Glomerular endothelial cell (primary cell): ENCODE measurements at places on chromosomes 12 and 14. TPM values are rescaled to one million over a fixed set of nuclear protein-coding genes. Genes with fewer than 3 reads are reported as not detected.
A peak's percentile ranks its signal among the peaks of the same experiment; 100 is the strongest.

GRCh38 chr14:101810897-101811621 is 49.5 kb downstream of the PPP2R5C start:
- DNase-seq = no peak

DNA sequence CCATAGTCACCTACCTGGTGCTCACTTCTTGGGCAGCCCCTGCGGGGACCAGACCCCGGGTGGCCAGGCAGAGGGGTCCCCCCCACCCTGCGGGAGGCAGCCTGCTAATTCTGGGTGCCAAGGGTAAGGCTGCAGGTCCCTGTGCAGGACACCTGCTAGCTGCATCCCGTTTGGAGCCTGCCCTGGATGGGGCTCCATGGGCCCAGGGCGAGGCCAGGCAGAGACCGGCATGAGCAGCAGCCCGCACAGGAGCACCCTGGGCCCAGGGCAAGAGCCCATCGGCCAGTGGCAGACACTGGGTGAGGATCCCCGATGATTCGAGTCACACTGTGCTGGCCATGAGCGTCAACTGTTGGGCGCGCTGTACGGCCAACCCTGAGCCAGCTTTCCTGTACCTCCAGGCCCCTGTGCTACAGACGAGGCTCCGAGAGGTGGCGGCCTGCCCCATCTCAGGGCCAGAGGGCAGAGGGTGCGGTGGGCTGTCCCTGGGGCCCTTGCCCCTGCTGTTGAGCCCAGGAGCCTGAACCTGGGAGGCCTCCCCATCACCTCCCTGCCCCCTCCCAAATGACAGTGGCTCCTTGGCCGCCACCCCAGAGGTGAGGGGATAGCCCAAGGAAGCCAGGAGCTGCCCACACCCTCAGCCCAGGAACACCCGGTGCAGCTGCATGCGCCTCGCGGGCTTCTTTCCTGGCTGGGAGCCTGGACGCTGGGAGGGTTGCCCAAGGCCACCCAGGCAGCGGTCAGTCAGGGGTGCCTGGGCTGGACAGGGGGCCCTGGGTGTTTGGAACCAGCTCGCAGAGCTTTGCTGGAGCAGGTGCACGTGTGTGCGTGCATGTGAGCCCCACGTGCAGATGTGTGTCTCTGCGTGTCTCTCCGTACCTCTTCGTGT is 47.7 kb downstream of the CYP46A1 start:
- DNase-seq = no peak

- DNase-seq = peak; percentile 50
Measured at GRCh38 chr12:6825398-6826124, 2.6 kb upstream of the P3H3 start.

DNA sequence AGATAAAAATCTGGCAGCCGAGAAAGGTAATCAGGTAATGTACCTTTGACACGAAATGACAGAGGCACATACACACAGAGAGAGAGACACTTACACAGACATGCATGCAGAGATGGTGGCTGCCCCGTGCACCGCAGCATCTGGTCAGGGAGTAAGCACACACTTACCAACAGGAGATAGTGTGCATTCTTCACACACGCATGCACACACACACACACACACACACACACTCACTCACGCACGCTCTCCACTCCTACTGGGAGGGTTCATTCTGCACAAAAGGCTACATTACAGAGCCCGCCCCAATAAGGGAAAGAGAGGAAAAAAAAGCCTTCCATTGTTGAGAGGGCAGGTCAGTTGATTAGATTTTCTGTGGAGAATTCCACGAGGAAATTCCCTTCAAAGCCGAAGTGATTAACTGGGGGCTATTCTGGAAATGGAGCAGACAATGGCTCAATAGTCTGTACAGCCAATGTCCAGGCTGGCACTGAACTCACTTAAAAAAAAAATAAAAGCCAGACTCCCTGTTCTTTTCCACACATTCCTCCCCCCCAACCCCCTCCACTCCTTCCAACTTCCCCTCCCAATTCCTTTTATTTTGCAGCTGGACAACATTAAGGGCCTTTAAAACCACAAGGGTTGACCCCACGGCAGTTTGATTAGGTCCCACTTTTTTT is 1.4 kb upstream of the SOX5 start:
- DNase-seq = no peak

DNA sequence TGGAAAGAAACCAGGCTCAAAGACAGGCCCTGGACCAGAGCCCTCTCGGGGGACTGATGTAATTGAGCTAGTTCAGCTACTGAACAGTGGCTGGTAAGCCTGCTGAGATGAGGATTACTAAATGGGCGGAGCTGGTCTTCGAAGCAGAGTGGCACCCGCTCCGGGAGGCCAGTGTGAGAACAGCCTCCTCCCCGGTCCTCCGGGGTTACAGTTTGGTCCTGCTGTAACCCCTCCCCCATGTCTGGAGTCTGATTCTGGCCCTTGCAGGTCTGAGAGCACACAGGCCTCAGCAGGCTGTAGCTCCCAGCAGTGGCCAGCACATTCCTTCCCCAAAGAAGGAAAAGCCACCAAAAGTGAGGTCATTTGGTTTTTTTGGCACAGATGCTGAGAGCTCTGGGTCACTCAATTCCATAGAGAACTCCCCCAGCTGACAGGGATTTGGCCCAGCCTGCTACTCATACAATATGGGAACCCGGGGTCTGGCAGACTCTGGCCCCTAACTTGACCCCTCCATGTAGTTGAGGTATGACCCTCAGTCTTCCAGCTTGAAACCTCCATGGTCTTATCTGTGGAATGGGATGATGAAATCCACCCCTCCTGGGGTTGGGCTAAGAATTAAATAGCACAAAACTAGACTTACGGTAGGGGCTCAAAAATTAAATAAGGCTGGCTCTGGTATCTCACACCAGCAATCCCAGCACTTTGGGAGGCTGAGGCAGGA is 39.0 kb downstream of the ACTN1 start:
- DNase-seq = peak; percentile 72

GRCh38 chr12:130484221-130484620 is 146.5 kb downstream of the PIWIL1 start:
- DNase-seq = no peak

GRCh38 chr14:90060312-90060964 is 1.4 kb upstream of the KCNK13 start:
- DNase-seq = no peak

- DNase-seq = no peak
Measured at GRCh38 chr12:45310627-45310968, 94.7 kb downstream of the ANO6 start.

DNA sequence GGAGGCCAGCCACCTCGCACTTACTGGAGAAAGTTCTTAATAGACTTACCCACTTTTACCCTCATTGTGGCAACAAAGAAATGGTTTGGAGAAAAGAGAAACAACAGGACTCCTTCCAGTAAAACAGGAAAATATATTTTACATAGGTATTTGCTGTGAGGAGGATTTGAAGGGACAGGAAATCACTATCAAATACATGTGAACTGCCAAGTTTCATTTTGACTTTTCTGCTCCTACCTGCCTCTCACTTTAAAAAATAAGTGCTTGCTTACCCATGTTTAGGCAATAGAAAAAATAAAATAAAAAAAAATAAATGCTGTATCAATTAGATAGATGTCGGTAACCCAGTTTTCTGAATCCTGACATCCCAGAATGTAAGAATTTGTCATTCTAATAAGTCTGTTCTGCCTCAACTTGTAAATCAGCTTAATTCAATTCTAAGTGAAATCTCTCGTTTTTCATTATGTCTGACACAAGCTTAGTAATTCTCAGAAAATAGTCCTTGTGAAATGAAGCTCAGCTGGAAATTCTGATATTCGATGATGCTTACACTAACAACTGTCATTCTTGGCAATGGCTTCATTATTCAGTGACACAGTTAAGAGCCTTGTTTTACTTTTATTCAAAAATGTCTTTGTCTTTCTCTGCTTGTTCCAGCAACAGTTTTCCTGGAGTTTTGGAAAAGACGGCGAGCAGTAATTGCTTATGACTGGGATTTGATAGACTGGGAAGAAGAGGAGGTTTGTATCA is 131.3 kb downstream of the SLC5A8 start:
- DNase-seq = no peak

GRCh38 chr12:127044836-127045235 is 1222.1 kb upstream of the TMEM132C start:
- no peak for DNase-seq

- no peak for DNase-seq
Measured at GRCh38 chr14:36717363-36717762, 55.7 kb downstream of the PAX9 start.

GRCh38 chr14:93049867-93050331 is 65.8 kb downstream of the ITPK1 start:
- DNase-seq = no peak

GRCh38 chr12:104115587-104115975 is 22.4 kb downstream of the NFYB start:
- no peak for DNase-seq

DNA sequence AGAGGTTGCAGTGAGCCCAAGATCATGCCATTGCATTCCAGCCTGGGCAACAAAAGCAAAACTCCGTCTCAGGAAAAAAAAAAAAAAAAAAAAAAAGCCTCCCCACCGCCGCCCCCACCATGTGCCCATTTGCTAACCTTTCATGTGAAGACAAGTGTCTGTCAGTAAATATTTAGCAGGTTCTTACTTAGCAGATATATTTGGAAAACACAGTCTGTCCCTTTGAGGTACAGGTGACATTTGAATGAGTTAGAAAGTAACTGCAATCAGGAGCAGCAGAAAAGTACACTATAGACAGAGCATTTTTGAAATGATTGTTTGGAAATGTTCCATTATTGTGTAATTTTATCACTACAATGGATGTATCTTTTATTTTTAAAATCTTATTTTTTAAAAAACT is 119.7 kb downstream of the FGD4 start:
- DNase-seq = no peak

GRCh38 chr12:9651265-9651729 is 18.2 kb upstream of the CLEC2D start:
- DNase-seq = peak; percentile 44

- no peak for DNase-seq
Measured at GRCh38 chr14:75566752-75567151, 11.7 kb upstream of the FLVCR2 start.

- DNase-seq = no peak
Measured at GRCh38 chr12:12399161-12399560, 42.3 kb downstream of the BORCS5 start.

DNA sequence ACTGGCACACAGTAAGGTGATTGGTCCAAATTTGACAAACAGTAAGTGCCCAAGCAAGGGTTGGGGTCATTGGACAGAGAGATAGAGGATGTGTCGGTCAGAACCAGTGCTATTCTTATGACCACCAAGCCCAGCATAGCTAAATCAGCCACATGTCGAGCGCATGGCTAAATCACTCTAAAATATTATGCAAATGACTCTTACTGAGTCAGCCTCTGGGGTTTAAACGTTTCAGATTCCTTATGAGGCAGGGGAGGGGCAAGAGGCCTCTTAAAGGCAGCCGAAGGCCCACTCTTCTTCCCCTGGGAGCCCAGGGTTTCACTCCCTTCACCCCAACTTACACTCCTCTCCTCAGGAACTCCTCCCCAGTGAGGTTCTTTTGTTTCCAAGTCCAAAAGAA is 603 bp upstream of the ENDOU start:
- no peak for DNase-seq

- no peak for DNase-seq
Measured at GRCh38 chr12:30100741-30101140, 317.0 kb upstream of the TMTC1 start.

- DNase-seq = no peak
Measured at GRCh38 chr12:95763809-95764253, 26.7 kb downstream of the NTN4 start.

DNA sequence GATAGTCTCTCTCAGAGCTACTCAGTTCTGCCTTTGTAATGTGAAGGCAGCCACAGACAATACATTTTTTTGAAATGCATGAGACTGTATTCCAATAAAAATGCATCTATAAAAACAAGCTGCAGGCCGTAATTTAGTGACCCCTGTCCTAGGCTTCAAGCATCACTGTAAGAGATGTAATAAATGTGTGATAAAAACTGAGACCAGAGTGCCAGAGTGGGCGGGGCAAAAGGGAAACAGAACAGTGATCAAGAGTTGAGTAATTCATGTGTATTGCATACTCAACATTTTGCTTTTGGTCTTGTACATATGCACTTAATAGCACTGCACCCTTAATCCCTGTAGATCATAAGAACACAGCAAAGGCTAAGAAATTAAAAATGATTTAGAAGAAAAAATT is 743.5 kb downstream of the DIO2 start:
- DNase-seq = no peak

DNA sequence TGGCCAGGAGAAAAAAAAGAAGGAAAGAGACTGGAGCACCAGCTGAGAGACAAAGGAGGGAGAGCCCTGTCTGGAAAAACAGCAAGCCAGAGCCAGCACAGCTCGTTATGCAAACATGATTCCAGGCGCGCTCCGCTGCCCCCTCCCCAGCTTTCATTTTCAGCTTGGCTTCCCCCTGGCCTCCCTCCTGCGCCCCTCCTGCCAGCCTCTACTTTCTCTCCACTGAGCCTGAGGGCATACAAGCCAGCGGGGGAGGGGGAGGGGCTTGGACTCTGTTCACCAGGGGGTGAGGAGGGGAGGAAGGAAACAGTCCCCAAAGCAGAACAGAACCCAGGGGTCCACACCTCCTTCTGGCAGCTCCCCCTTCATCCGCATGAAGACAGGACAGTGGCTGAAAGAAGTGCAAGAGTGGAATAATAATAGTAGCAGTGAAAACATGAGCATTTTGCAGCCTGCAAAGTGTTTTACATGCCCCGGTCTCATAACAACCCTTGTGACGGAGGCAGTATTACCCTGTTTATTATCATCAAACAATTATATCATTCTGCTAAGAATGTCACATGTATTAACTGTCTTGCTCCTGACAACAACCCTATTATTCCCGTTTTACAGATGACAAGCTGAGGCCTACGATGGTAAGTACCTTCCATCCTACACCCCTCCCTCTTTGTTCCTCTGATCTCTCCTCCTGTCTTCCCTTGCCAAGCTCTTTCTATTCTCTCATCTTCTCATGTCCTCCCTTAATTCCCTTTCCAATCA is 24.2 kb downstream of the SMUG1 start:
- no peak for DNase-seq

DNA sequence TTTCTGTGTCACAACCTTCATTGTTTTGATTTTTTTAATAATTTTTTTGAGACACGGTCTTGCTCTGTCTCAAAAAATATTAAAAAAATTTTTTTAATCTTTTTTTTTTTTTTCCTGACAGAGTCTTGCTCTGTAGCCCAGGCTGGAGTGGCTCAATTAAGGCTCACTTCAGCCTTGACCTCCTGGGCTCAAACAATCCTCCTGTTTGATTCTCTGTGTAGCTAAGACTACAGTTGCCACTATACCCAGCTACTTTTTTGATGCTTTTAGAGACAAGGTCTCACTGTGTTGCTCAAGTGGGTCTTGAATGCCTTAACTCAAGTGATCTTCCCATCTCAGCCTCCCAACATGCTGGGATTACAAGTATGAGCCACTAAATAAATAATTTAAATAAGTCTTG is 9.2 kb upstream of the PRH2 start:
- DNase-seq = no peak

- no peak for DNase-seq
Measured at GRCh38 chr14:104776961-104777807, 18.4 kb downstream of the AKT1 start.

OTOGL gene
- total RNA-seq = 0.06 and 0.10 TPM in 2 replicates

REP15 gene
- total RNA-seq = 2.0 and 3.3 TPM in 2 replicates

RNASE2 gene
- total RNA-seq = not detected in 2 replicates

SDR9C7 gene
- not detected in 2 replicates for total RNA-seq

TBX3 gene
- 6.8 and 6.9 TPM in 2 replicates for total RNA-seq

GNPTAB gene
- total RNA-seq = 38.3 and 44.7 TPM in 2 replicates

CLEC2A gene
- total RNA-seq = not detected in 2 replicates

CEP170B gene
- 27.5 and 37.0 TPM in 2 replicates for total RNA-seq

AMHR2 gene
- not detected in 2 replicates for total RNA-seq

NID2 gene
- total RNA-seq = 45.3 and 189 TPM in 2 replicates

SLC16A7 gene
- total RNA-seq = 12.6 and 12.7 TPM in 2 replicates

OVCH1 gene
- total RNA-seq = not detected in 2 replicates

ALX1 gene
- total RNA-seq = 0.64 TPM in 1 of 2 replicates, not detected in the other
